ENCODE measurements at places on chromosomes 16 and 17. TPM values are rescaled to one million over a fixed set of nuclear protein-coding genes. Genes with fewer than 3 reads are reported as not detected.
A peak's percentile ranks its signal among the peaks of the same experiment; 100 is the strongest.

GRCh38 chr16:50425044-50425443 is 56.3 kb upstream of the BRD7 start:
- H3K27ac ChIP-seq, result no peak overlapping the region
- no peaks in the 10 kb centered on the region for H3K36me3 ChIP-seq
- no peak overlapping the region for H3K4me3 ChIP-seq
- H3K4me1 ChIP-seq, result no peaks in the 10 kb centered on the region
- H3K27me3 ChIP-seq, result peaks cover 26% of the 10 kb centered on the region
- DNase-seq, result no peak

GRCh38 chr17:55768936-55769624 is 18.2 kb downstream of the PCTP start:
- DNase-seq, result no peak
- H3K4me3 ChIP-seq, result no peak overlapping the region
- H3K27ac ChIP-seq, result peak overlapping the region; percentile 39
- H3K27me3 ChIP-seq, result no peaks in the 10 kb centered on the region
- H3K36me3 ChIP-seq, result peaks cover 54% of the 10 kb centered on the region
- peaks cover 23% of the 10 kb centered on the region for H3K4me1 ChIP-seq

DNA sequence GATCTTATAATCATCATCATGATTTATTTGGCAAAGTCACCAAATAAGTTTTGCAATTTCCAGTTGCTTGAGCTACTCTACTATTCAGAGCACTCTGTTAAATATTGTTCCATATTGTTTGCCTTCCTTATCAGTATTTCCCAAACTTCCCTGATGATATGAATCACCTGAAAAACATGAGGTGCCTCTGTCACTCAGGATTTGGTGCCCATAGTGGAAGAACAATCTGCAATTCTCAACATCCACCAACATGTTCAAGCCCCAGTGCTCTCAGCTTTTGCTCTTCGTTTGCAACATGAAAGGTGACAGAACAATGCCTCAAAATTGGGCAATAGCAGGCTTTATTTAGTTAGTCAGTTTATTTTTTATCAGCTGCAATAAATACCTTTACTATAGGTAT is 28.6 kb upstream of the WSB1 start:
- peak overlapping the region; percentile 45 for H3K27ac ChIP-seq
- no peak for DNase-seq
- no peaks in the 10 kb centered on the region for H3K36me3 ChIP-seq
- no peak overlapping the region for H3K4me3 ChIP-seq
- H3K4me1 ChIP-seq, result peaks cover 5% of the 10 kb centered on the region
- no peaks in the 10 kb centered on the region for H3K27me3 ChIP-seq

DNA sequence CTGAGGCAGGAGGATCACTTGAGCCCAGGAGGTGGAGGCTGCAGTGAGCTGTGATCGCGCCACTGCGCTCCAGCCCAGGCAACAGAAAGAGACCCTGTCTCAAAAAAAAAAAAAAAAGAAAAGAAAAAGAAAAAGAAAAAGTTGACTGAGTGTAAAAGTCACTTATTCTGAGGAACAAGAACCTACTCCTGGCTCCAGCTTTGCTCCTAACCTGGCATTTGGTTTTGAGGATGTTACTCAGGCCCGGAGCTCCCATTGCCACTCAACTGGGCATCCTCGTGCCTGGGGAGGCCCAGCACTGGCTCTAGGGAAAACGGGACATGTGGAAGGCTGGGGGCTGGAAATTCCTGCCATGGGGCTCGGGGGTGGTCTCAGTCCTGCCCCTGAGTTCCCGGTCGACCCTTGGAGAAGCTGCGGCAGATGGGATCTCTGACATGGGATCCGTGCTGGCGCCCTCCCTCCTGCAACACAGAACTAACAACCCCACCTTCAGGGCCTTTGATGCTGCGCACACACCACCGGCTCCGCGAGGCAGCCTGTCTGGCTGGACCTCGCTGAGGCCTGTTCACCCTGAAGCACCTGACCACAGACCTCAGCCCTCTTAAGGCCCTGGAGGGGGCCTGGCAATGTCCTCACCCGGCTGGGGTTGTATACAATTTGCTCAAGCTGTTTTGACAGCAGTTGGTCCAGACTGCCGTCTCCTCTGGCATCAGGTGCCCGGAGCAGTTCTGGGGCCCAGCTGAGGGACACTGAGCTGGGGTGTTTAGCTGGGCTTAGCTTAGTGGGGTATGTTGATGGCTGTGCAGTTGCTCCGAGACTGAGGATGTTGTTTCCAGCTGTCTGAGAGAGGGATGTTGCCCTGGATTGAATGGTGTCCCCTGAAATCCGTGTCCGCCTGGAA is 12.3 kb downstream of the CD7 start:
- DNase-seq, result no peak
- H3K36me3 ChIP-seq, result no peaks in the 10 kb centered on the region
- no peaks in the 10 kb centered on the region for H3K27me3 ChIP-seq
- no peak overlapping the region for H3K27ac ChIP-seq
- no peak overlapping the region for H3K4me3 ChIP-seq

GRCh38 chr17:63066158-63066813 is 100.3 kb downstream of the TANC2 start:
- H3K27me3 ChIP-seq, result no peaks in the 10 kb centered on the region
- DNase-seq, result no peak
- no peak overlapping the region for H3K4me3 ChIP-seq
- H3K4me1 ChIP-seq, result no peaks in the 10 kb centered on the region

GRCh38 chr17:28901866-28902818 is 737 bp downstream of the DHRS13 start:
- H3K27me3 ChIP-seq, result no peaks in the 10 kb centered on the region
- DNase-seq, result peak; percentile 55
- no peaks in the 10 kb centered on the region for H3K36me3 ChIP-seq
- H3K4me3 ChIP-seq, result peak overlapping the region; percentile 79

DNA sequence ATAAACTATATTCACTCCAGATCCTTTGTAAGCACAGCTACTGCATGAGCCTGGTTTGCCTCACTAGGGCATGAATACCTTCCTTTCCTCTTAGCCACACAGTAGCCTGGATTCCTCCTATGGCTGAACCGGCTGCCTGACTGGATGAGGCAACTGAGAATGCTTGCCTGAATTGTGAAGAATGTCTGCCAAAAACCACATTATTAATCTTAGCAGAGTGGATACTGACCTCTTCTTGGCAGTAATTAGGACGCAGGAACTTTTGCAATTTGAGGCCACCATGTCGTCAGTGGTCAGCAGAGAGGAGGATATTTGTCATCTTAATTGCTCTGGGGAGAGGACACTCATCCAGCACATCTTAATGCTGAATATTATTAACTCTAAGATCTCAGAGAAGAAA is 651.8 kb upstream of the GOT2 start:
- no peak overlapping the region for H3K4me3 ChIP-seq
- peak; percentile 24 for DNase-seq
- no peaks in the 10 kb centered on the region for H3K36me3 ChIP-seq
- H3K4me1 ChIP-seq, result no peaks in the 10 kb centered on the region
- no peak overlapping the region for H3K27ac ChIP-seq
- no peaks in the 10 kb centered on the region for H3K27me3 ChIP-seq

DNA sequence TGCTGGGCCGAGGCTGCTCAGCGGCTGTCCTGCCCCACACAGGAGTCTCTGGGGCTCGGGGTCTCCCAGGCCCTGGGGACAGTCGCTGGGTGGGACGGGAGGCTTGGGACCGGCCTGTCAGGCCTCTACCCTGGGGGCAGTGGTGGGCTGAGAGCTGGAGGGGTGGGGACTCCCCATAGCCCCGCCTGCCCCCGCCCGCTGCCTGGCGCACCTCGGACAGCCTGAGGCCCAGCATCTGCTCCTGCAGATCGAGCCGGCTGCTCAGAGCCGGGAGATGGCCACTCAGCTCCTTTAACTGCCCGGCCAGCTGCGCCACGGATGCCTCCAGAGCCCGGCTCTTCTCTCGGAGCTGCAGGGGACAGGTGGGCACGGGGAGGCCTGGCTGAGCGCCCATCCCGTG is 6.7 kb downstream of the PERCC1 start:
- H3K4me3 ChIP-seq, result no peak overlapping the region
- no peak overlapping the region for H3K27ac ChIP-seq
- H3K4me1 ChIP-seq, result no peaks in the 10 kb centered on the region
- no peak for DNase-seq
- no peaks in the 10 kb centered on the region for H3K27me3 ChIP-seq

- H3K4me1 ChIP-seq, result peaks cover 39% of the 10 kb centered on the region
- no peaks in the 10 kb centered on the region for H3K27me3 ChIP-seq
- H3K27ac ChIP-seq, result no peak overlapping the region
- DNase-seq, result no peak
- H3K36me3 ChIP-seq, result peaks cover 12% of the 10 kb centered on the region
- no peak overlapping the region for H3K4me3 ChIP-seq
Observed at GRCh38 chr17:42560246-42560645, 1.7 kb upstream of the COASY start.

DNA sequence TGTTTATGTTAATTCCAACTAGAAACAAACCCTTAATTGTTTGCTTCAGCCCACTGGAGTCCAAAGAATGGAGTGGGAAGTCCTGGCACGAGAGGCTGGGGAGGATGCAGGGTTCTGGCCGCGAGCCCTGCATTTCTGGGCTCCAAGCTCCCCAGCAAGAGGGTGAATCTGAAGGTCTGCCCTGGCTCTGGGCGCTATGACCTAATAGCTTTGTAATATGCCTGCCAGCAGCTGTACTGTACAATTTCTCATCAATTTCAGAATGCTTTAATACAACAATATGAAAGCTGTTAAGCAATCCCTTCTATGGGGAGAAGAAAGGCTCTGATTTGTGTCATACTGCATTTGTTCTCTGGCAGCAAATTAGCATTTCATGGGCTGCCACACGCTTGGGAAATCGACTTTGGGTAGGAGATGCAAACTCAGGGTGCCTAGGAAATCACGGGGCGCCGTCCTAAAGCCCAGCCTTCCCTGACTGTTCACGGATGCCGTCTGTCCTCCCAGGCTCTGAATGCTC is 43.8 kb downstream of the NDEL1 start:
- H3K4me1 ChIP-seq, result no peaks in the 10 kb centered on the region
- H3K27ac ChIP-seq, result peak overlapping the region; percentile 14
- H3K36me3 ChIP-seq, result no peaks in the 10 kb centered on the region
- no peak overlapping the region for H3K4me3 ChIP-seq
- no peaks in the 10 kb centered on the region for H3K27me3 ChIP-seq

- H3K4me1 ChIP-seq, result no peaks in the 10 kb centered on the region
- no peak for DNase-seq
- H3K4me3 ChIP-seq, result no peak overlapping the region
- H3K27ac ChIP-seq, result no peak overlapping the region
- no peaks in the 10 kb centered on the region for H3K27me3 ChIP-seq
Observed at GRCh38 chr17:32688221-32688620, 188.7 kb downstream of the MYO1D start.

DNA sequence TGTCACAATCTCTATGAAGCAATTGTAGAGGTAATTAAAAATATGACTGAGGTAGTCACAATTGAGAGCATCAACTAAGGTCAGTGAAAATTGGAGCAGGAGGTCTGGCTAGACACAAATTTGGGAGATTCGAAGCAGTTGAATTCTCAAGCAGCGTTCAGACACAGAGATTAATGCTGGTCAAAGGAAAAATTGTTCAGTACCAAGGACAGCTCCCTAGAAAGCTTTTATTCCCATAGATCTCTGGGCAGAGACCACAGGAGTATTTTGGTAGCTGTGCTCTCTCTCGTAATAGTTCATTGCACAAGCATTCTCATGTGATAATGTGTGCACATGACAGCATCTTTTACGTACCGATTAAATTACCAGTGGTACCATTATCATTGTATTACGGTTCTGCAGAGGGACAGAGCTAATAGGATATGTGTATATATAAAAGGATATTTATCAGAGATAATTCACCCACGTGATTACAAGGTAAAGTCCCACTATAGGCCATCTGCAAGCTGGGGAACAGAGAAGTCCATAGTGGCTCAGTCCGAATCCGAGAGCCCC is 387.5 kb upstream of the HSBP1 start:
- no peaks in the 10 kb centered on the region for H3K4me1 ChIP-seq
- H3K27me3 ChIP-seq, result no peaks in the 10 kb centered on the region
- no peak overlapping the region for H3K27ac ChIP-seq
- DNase-seq, result peak; percentile 24
- H3K4me3 ChIP-seq, result no peak overlapping the region
- no peaks in the 10 kb centered on the region for H3K36me3 ChIP-seq

DNA sequence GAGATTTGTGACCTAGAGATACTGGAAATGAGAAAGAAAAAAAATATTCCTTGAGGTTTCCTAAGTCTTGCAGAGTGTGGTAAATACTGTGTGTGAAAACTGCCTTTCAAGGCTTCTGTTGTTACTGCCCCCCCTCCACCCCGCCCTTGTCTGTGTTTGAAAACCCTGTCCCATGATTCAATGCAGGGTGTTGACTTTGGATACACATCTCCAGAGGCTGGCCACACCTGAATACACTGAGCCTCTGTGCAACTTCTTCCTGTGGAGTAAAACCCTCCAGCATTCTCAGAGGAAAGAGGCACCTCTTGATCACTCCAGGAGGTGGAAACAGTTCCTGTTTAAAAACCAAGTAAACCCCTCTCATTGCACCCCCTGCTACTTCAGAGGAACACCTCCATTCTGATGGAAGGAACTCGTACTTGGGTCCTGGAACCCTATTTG is 123.0 kb upstream of the CACNG5 start:
- no peaks in the 10 kb centered on the region for H3K36me3 ChIP-seq
- no peak overlapping the region for H3K4me3 ChIP-seq
- H3K4me1 ChIP-seq, result no peaks in the 10 kb centered on the region
- H3K27ac ChIP-seq, result peak overlapping the region; percentile 28
- peak; percentile 42 for DNase-seq
- no peaks in the 10 kb centered on the region for H3K27me3 ChIP-seq

The BRCA1 gene
- 24.4 TPM for polyA plus RNA-seq

The ACLY gene
- 73.0 TPM for polyA plus RNA-seq

The C16orf46 gene
- polyA plus RNA-seq, result 2.1 TPM

The TP53TG3F gene
- polyA plus RNA-seq, result not detected

The COQ7 gene
- polyA plus RNA-seq, result 30.1 TPM

The MLYCD gene
- 4.2 TPM for polyA plus RNA-seq

The YWHAE gene
- 685 TPM for polyA plus RNA-seq

The ALDH3A2 gene
- 57.6 TPM for polyA plus RNA-seq

The PRRT2 gene
- polyA plus RNA-seq, result 15.1 TPM

Data from left lung (tissue), 14 donors.